Thoracic aorta (tissue), 2 donors: ENCODE measurements at places on chromosomes 7 and 10. TPM values are rescaled to one million over a fixed set of nuclear protein-coding genes. Genes with fewer than 3 reads are reported as not detected.

- DNase-seq = no peak
These were observed 183.7 kb downstream of the TRIL start for GRCh38 chr7:28774261-28774988.

DNA sequence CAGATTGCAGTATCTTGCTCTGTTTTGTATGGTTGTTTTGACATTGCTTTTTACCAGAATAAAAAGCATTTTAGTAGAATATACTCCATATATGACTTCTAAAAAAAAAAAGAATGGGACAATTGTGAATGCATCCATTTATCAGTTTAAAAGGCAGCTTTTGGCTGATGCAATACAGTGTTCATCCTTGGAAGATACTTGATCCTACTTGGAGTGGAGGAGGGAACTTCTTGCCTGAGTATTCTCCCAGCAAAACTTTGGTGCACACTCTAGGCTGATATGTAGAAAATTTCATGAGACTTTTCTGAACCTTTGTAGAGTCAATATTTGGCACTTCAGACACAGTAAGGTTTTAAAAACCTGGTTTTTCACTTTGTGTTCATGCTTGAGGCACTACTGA, 40.2 kb downstream of the WDR11 start:
- DNase-seq = no peak

DNA sequence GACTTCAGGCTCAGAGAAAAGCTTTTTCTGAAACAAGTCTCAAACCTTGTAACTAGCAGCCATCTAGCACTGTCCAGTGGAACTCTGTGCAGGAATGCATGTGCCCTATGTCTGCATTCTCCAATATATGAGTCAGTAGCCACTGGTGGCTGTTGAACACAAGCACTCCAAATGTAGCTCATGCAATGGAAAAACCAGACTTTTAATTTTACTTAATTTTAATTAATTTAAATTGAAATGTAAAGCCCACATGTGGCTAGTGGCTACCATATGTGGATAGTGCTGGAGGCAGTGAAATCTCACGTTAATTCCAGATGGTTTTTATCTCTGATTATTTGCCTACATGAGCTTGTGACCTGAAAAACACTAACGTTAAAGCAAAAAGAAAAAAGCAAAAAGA, 225.1 kb downstream of the GATA3 start:
- DNase-seq = no peak

DNA sequence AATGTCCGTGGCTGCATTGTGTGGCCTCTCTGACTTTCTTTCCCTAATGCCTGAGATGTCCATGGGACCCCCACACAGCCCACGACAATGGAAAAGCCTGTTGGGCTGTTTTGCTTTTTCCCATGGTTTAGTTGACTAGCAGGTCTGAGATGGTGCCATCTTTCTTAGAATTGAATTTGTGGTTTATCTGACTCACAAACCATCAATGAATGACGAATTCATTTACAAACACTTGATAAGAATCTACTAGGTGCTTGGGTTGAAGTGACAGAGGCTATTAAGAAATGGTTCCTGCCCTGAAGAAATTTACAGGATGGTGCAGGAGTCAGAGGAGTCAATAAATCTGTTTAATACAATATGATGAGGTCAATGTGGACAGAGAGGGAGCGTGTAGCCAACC, 75.4 kb downstream of the OTUD1 start:
- DNase-seq = no peak

DNA sequence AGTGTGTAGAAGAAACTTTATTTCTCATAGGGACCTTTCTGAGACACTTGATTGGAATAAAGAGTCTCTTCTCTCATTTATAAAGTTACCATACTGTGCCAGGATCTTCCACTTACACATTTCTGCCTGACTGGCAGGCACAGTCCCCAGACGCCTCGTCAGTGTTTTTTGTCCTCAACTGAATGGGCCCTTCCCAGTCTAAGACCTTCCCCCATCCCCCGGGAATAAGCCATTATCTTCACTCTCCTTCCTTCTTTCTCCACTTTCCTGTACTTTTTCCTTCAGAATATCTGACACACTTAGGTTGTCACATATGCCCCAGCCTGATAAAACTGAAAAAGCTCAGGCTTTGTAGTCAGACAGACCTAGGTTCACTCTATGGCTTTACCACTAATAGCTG, 35.3 kb upstream of the KCNIP2 start:
- no peak for DNase-seq

DNA sequence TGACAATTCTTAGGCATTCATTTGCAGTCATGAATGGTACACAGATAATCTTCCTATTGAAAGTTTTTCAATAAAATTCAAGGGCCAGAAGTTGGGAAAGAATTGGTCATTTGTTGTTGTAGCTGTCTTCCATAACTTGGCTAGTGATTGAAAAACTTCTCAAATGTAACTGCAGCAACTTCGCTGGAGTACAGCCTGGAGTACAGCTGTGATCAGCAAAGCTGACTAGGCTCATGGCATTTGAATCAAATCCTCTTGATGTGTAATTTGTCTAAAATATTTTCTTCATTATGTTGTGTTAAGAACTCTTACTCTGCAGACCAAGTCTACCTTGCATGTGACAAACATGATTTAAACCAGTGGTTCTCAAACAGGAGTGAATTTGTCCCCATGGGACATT, 226.5 kb upstream of the STEAP1 start:
- no peak for DNase-seq

GRCh38 chr7:29281782-29282541, 87.4 kb downstream of the CHN2 start:
- DNase-seq = no peak

- DNase-seq = no peak
These were observed 217.6 kb downstream of the TCERG1L start for GRCh38 chr10:131093795-131094366.

DGKI gene
- total RNA-seq = 10.3 TPM

ZCWPW1 gene
- 3.1 TPM for total RNA-seq

CALHM3 gene
- total RNA-seq = not detected

C7orf57 gene
- not detected for total RNA-seq

RAPGEF5 gene
- total RNA-seq = 70.8 TPM
